CD4-positive, alpha-beta T cell treated with Interleukin-21 for 1 hour (primary cell): ENCODE measurements at places on chromosomes 5 and 9.

DNA sequence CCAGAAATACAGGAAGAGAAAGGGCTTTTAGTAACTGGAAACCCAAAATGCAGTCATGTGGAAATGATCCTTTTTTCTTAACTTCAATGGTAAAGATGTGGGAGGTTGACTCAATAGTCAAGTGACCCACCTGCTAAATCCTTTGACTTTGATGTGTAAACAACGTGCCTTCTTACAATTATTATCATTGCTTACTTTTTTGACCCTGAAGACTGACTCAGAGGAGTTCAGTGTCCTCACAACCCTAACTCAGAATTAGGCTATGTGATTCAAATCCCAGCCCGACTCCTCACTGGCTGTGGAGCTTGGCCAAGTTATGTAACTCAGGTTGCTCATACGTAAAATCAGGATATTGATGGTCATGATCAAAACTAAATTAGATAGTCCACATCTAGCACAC, 27.9 kb downstream of the ANXA1 start:
- DNase-seq: no peak

DNA sequence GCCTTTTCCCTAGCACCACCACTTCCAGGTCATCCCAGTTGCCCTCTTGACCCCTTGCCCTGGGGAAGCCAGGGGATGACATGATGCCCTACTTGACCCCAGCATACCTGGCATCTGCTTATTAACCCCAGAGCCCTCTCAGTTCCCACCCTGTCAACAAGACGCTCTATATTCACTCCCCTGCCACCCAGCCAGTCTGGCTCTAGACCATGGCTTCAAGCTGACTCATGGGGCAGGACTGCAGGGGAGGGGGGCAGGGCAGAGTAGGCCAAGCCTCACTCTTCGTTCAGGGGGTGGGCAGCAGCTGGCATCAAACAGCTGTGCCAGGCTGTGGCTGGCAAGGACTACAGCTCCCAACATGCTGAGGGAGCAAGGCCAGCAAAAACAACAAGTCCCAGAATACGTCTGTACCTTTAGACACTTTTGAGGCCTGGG, 5.3 kb downstream of the ATOSB start:
- DNase-seq: no peak

GRCh38 chr5:87899721-87900131, 368.9 kb downstream of the TMEM161B start:
- no peak for DNase-seq

DNA sequence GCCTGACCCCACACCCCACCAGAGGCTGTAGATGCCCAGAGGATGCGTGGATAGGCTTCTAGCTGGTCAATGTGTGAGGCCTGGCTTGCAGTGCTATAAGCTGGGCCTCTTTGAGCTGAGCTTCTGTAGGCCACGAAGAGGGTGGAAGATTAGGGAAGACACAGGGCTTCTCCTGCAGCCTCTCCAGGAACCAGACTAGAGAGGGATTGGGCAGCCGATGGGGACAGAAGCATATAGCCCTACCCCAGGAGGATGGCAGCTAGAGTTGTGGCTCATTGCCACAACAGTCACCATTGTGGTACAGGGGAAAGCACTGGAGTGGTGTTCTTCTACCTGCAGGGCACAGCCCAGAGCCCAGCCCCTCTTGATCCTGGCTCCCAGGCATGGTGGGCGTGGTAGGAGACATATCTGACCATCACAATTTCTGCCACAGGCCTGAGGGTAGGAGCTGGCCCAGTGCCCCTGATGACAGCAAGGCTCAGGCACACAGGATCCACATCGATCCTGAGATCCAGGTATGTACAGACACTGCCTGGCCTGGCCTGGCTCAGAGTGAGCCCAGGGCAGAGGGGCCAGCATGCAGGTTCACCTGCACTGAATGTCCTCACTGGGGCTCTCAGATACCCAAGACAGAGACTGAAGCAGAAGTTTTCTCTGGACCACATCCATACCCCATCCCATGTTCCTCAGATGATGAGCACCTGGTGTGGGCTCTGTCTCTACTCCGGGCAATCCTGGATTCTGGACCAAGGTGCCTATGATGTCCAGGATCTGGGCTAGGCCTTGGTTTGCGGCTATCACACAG, 8.7 kb downstream of the PDLIM4 start:
- no peak for DNase-seq

GRCh38 chr5:167843881-167844572, 447.4 kb upstream of the WWC1 start:
- no peak for DNase-seq

DNA sequence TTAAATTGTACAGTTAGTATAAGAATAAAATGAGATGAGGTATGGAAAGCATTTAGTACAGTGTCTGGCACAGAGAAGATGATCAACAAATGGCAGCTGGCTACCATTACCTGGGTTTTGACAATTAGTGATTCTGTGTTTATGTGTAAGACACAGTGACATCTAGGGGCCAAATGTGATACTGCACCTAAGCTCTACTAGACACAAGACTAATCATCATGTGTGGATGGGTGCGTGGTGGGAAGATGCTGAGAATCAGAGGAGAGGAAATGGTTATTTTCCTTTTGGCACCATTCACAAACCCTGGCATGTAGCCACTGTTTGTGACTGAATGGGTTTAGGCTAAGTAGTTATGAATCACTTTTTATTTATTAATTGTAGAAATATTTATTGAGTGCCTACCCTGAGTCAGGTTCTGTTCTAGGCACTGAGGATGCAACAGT, 109.8 kb upstream of the TBC1D2 start:
- DNase-seq: peak; percentile 4

GRCh38 chr5:77513321-77513720, 21.2 kb upstream of the WDR41 start:
- DNase-seq: no peak

DNA sequence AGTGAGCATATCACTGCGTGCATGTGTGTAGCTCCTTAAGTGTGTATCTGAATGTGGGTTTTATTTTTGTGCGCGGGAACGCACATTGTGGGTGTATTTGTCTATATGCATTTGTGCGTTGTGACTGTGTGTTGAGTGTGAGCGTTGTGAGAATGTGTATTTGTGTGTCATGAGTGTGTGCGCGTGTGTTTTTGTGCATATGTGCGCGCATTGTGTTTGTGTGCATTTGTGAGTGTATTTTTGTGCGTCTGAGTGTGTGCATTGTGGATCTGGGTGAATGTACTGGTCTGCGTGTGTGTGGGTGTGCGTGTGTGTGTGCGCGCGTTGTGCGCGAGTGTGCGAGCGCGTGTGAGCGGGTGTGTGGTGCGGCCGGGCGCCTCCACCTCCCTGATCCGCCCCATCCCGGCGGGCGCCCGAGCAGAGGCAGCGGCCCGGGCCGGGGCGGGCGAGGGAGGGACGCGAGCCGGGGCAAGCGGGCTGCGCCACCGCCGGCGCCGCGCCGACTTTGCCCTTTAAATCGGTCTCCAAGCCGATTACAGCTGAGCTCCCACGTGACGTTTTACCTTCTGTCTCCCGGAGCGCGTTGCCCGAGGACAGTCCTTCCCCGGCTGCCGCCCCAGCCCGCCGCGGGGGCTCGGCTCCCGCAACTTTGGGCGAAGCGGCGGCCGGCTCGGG, at the start of gene RASGRF2:
TSS of gene RASGRF2 (plus strand) at position 596 of the 675 bp plus-strand sequence. CDS start 376 bp downstream, outside the sequence.
- peak; percentile 60 for DNase-seq

DNA sequence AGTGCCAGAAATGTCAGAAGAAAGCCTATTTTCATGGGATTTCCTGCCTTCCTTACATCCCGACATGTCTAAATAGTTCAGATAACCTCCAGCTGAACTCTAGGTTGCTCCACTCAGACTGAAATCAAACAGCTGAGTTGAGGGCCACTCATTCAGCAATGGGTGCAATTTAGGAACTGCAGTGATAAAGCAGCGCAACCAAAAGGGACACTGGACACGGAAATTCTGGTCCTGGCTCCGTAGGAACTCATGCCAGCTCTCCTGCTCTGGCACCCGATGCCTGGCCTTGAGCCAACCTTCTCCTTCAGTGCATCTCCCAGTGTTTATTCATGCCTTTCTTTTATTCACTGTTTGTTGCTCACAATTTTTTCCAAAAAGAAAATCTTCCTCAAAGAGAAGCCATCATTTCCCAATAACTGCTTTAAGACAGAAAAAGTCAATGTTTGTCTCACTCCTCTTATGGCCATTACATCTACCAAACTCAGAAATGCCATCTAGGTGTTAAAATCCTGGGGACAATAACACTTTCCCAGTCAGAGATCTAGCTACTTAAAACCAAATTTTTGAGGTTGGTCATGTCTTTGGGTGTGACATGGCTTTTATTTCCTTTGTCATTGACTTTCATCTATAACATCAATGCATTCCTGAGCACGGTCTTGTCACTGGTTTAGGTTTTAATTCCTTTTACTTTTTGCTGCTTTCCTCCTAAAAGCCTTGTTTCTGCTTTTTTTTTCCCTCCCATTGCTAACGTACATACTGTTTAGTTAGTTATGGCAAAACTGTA, 126.9 kb downstream of the PDE4D start:
- DNase-seq: no peak

GRCh38 chr5:14109771-14110170, 33.4 kb upstream of the TRIO start:
- no peak for DNase-seq

DNA sequence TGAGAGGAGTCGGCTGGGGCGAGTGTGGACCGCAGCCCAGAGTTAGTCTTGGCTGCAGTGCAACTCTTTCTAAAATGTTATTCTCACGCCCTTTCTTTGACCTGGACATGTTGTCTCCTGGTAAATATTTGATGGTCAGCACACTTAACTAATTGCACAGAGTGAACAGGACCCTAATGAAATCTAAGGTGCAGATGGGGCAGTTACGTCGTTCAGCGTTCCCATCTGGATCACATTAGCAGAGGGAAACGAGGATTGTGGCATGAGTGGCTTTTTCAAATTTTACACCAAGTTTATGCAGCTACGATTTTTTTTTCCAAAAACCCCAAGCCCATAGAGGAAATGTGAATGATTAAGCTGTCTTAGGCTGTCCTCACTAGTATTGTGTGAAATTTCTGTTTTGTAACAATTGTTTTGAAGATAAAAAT, 483 bp downstream of the C9orf85 start:
- DNase-seq: no peak

GRCh38 chr9:122320413-122320881, 50.4 kb upstream of the PTGS1 start:
- DNase-seq: no peak

DNA sequence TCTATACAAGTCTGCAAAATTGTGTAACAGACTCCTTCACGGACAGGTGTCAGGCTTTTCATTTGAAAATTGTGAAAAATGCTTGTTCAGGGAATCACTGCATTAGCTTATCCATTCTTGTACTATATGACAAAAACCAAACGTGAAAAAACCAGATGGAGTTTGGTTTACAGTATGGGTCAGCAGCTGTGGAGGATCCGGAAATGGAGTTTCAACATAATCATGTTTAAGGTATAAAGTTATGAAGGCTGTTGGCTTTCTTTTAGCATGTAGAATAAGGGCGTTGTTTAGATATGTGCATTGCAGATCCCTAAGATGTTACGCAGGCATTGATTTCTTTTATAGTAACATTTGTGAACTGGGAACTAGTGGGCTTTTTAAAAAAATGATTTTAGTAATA, 123.8 kb downstream of the GDNF start:
- no peak for DNase-seq

GRCh38 chr5:154042766-154043165, 4.0 kb downstream of the MFAP3 start:
- DNase-seq: no peak

- no peak for DNase-seq
These were observed 4.8 kb upstream of the CEL start for GRCh38 chr9:133057006-133057405.

GRCh38 chr5:17218353-17219005, 1.0 kb downstream of the BASP1 start:
- DNase-seq: no peak

- DNase-seq: no peak
These were observed 23.0 kb upstream of the TMOD1 start for GRCh38 chr9:97478301-97478981.

DNA sequence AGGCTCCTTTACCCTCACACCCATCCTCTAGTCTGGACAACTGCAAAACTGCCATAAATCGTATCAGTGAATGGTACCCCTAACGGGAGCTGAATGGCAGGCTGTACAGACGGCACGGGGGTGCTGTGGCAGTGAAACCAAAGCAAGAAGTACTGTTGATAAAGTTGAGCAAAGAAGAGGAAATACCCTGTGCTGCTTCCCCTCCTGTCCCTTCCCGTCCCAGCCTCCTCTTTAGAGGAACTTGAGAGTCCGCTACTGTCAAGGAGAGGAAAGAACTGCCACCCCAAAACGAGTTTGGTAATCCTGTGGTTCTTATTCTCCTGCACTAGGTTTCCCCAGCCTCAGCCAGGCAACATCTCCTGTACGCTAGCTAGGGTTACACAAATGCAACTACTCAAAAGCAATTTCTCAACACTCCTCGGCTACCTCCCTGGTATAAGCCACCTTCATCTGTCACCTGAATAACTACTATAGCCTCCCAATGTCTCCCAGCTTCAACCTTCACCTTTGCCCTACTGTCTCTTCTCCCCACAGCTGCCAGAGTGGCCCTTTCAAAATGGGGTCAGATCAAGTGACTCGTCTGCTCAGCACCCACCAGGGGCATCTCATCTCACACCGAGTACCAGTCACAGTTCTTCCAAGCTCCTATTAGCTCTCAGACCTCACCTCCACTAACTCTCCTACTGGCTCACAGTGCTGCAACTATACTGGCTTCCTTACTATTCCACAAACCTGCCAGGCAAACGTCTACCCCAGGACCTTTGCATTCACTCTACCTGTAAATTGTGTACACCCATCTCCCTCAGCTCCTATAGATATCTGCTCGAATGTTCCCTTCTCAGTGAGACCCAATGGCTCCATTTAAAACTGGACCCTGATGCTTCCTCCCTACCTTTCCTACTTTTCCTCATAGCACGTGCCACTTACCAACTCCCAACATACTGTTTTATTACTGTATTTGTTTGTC, 4.1 kb downstream of the GLRX start:
- peak; percentile 47 for DNase-seq

- no peak for DNase-seq
These were observed 587.0 kb upstream of the GRAMD2B start for GRCh38 chr5:125836256-125836655.

GRCh38 chr9:84264307-84265029, 76.1 kb downstream of the SLC28A3 start:
- no peak for DNase-seq

- DNase-seq: no peak
These were observed 2257.5 kb upstream of the C9orf72 start for GRCh38 chr9:29830821-29831220.

DNA sequence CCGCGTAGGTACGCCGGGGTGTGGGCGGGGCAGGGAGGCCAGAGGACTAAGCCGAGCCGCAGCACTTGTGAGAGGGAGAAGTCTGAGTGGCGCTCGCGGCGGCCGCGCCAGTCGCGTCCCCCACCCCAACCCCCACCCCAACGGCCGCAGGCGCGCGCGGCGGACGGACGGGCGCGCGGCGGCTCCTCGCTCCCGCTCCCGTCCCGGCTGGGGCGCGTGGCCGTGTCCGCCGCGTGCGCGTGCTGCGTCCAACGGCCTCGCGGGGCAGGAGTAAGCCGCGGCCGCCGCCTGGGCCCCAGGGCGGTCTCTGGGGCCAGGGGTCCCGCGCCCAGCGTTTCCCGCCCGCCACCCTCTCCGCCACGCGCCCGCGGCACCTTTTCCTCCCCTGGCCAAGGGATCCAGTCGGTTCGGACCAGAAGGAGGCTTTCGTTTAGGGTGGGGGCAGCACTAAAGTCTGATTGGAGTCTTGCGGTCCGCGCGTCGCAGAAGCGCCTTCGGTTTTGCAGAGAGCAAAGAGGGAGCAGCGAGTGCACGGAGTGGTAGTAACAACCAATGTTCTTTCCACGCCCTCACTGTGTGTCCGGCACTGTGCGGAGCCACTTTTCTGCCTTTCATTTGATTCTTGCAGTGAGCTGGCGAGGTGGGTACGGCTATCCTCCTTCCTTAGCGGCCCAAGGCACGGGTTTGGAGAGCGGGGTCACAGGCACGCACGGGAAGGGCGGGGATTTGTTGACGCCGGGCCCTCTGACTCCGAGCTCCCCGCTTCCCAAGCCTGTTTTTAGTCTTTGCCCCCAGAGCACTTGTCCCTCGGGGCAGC, 483 bp downstream of the G3BP1 start:
- DNase-seq: peak; percentile 37
